ENCODE measurements at places on chromosomes 16 and 17. TPM values are rescaled to one million over a fixed set of nuclear protein-coding genes. Genes with fewer than 3 reads are reported as not detected.
A peak's percentile ranks its signal among the peaks of the same experiment; 100 is the strongest.

DNA sequence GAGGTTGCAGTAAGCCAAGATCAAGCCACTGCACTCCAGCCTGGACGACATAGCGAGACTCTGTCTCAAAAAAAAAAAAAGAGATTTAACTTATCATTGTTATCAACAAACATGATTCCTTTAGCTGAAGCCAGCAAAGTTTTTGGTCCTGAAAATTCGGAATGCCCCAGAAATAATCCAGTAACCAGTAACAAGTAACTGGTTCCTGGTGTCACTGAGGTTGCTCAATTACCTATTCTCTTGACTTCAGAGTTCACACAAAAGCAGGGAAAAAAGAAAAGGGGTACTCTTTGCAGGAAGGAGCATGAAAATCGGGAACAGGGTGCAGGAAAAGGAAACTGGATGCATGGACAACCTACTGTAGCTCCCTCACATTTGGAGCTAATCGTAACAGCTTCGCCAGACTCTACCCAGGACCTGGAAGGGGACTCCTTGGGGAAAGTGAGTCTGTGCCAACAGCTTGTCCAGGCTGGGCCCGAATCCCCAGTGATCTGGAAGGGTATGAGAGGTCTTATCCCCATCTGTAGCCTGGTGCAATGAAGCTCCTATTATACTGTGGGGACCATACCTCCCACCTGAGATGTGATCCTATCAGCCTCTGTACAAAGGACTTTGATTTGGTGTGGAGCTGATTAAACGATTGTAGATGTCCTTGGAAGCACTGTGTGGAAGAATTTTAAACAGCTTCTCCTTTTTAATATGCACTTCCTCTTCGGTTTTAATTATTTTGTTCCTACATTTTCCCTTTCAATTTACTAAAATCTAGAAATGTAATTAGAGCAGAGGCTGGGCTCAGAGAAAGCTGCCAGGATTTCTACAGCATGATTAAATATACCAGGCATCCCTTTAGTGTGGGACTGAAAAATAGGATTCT lies 3.4 kb upstream of the SPOP start:
- peaks cover 10% of the 10 kb centered on the region for H3K36me3 ChIP-seq
- no peak for DNase-seq
- no peaks in the 10 kb centered on the region for H3K27me3 ChIP-seq
- H3K4me3 ChIP-seq: no peak overlapping the region
- H3K4me1 ChIP-seq: peaks cover 6% of the 10 kb centered on the region
- H3K27ac ChIP-seq: no peak overlapping the region

DNA sequence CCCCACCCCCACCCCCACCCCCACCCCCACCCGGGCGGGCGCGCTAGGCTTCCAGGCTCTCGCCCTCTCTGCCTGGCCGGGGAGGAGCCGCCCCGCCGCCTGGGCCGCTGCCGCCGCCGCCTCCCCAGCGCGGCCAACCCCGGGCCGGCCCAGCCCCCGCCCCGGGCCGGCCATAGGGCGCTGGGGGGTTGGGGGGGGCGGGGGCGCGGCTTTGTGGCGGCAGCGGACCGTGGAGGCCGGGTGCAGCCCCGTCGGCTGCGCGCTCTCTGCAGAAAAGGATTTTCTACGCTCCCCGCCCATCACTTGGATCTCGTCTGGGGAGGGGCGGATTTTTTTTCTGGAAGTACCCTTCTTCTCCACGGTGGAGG lies 230.9 kb downstream of the MRTFB start:
- peak; percentile 42 for DNase-seq
- H3K27ac ChIP-seq: peak overlapping the region; percentile 42
- H3K27me3 ChIP-seq: peaks cover 8% of the 10 kb centered on the region

DNA sequence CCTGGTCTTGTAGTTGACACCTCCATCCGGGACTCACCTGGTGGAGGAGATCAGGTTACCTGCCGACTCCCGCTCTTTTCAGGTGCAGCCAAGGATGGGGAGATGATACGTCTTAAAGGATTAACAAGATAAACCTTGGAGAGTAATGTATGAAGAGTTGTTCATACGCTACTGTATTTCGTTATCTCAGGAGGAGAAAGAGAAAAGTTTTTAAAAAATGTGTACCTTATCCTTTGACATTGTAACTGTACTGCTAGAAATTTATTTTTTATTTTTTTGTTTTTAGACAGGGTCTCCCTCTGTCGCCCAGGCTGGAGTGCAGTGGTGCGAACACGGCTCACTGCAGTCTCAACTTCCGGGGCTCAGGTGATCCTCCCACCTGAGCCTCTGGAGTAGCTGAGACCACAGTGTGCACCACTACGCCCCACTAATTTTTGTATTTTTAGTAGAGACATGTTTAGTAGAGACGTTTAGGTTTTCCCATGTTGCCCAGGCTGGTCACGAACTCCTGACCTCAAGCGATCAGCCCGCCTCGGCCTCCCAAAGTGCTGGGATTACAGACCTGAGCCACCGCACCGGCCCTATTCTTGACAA lies 764 bp upstream of the SMURF2 start:
- peaks cover 21% of the 10 kb centered on the region for H3K4me1 ChIP-seq
- H3K27ac ChIP-seq: peak overlapping the region; percentile 34
- peak overlapping the region; percentile 95 for H3K4me3 ChIP-seq
- no peak for DNase-seq
- H3K27me3 ChIP-seq: no peaks in the 10 kb centered on the region
- H3K36me3 ChIP-seq: peaks cover 1% of the 10 kb centered on the region

- H3K27me3 ChIP-seq: peaks cover 2% of the 10 kb centered on the region
- no peak for DNase-seq
- peaks cover 3% of the 10 kb centered on the region for H3K4me1 ChIP-seq
- no peaks in the 10 kb centered on the region for H3K36me3 ChIP-seq
- no peak overlapping the region for H3K27ac ChIP-seq
Measured at GRCh38 chr16:88196471-88197400, 186.0 kb upstream of the ZNF469 start.

The SLC13A2 gene
- not detected for total RNA-seq

Measured in activated CD8-positive, alpha-beta T cell treated with anti-CD3 and anti-CD28 coated beads for 36 hours (primary cell).